MCF 10A (cell line): ENCODE measurements at places on chromosomes 16 and 17. TPM values are rescaled to one million over a fixed set of nuclear protein-coding genes. Genes with fewer than 3 reads are reported as not detected.

GRCh38 chr16:49755313-49755620 lies 100.6 kb downstream of the ZNF423 start:
- peak; percentile 40 for DNase-seq

GRCh38 chr17:83050651-83051395 lies 28.6 kb upstream of the METRNL start:
- DNase-seq, result peak; percentile 17

DNA sequence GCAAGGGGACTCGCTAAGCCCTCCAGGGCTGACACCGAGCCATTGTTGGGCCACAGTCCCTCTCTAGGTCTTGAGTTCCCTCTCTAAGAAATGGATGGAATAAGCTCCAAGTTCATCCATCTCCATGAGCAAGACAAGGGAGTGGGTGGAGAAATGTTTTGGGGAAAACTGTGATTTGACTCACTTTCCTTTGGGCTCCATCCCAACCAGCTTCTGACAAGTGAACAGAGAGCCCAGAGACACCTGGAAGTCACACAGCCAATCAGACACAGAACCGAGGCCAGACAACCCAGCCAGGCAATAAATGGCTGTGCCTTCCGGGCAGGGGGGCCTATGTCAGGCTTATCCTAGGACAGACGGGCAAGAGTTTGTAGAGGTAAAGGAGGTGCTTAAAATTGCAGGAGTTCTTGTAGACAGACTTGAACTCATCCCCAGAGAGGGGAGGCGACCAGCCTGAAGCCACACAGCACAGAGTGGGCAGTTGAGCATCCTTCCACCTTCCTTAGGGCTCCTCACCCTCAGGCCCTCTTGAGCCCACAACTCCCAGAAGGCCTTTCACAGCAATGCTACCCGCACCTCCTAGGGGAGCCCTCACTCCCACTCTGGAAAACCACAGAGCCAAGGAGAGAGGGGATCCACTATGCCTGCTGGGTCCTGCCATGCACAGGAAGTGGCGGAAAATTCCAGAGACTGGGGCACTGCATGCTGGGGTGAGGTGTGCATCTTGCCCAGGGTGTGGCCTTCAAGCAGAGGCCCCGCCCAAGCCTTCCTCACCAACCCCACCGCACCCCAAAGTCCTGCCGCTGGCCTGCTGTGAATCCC lies 9.5 kb upstream of the FAM83G start:
- no peak for DNase-seq

GRCh38 chr16:65889533-65889966 lies 476.9 kb upstream of the CDH5 start:
- peak; percentile 11 for DNase-seq

CACNG5 gene
- not detected in 2 replicates for total RNA-seq

- DNase-seq, result peak; percentile 57
Observed at GRCh38 chr16:49889725-49890397, 33.9 kb upstream of the ZNF423 start.

DNA sequence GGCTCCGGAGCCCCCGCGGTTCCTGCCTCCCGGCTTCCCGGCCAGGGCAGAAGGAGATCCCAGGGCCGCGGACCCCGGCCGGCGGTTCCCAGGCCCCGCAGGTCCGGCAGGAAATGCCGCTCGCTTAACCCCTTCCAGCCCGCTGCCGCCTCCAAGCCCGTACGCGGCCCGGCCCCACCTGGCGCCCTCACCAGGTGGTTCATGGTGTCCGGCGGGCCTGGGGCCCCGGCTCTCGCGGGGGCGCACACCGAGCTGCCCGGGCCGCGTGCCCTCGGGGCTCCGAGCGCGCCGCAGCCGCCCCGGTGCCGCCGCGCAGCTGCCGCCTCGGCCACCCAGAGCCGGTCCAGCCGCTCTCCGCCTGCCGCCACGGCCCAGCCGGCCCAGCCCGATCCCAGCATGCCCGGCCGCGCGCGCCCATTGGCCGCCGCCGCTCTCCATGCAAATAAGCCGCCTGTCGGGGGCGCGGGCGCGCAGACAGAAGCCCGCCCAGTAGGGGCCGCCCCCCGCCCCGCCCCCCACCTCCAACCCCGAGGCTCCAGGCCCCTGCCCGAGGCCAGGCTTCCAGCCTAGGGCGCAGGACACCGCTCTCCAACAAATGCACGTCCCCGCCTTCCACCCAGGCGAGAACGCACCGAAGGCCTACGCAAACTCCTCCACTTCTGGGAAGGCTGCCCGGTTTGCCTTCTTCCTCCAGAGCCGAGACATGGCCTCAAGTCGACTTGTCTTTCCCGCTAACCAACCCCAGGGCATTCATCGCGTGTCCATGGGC lies at the start of gene BCAR1:
BCAR1 (minus strand) TSS at position 345 of the 769 bp plus-strand sequence; CDS start at position 203, 142 bp downstream.
- peak; percentile 81 for DNase-seq

NPIPB9 gene
- total RNA-seq, result 2.1 TPM in 2 replicates

GRCh38 chr17:74339537-74340195 lies 13.6 kb downstream of the KIF19 start:
- no peak for DNase-seq

PAM16 gene
- total RNA-seq, result 71.8 and 117 TPM in 2 replicates

UBALD1 gene
- 28.0 and 42.1 TPM in 2 replicates for total RNA-seq

CX3CL1 gene
- not detected in 2 replicates for total RNA-seq

DNA sequence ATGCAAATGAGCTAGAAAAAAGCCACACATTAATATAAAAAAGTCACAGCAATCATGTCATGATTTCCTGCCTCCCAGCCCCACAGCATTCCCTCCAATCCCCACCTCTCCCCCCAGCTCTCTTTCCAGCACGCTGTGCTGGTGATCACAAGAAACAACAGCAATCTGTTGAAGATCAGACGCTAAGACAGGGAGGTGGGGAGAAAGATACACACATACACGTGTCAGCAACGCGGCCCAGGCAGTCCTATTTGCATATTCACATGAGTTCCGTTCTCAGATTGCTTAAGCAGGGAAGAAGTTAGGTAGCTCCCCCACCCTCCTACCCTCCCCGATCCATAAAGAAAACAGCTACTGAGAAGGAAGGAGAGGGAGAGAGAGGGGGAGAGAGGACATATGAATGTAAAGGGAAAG lies 405.5 kb upstream of the PSMD7 start:
- DNase-seq, result no peak

MYOCD gene
- total RNA-seq, result not detected in 2 replicates

DNA sequence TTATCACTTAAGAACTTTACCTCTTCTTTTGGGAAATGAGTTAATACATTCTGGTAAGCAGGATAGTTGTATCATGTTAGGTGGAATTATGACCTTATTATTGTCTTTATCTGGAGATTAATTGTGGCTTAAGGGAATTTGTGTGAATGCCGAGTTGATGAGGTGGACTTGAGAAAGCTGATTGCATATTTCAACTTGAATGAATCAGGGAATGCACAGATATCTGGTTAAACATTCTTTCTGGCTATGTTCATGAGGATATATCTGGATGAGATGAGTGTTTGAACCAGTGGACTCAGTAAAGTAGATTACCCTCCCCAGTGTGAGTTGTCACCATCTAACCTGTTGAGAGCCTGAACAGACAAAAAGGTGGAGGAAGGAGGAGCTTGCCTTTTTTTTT lies 326.1 kb upstream of the GOT2 start:
- no peak for DNase-seq

- DNase-seq, result no peak
Observed at GRCh38 chr16:57882792-57883191, 80.5 kb upstream of the KIFC3 start.

DNA sequence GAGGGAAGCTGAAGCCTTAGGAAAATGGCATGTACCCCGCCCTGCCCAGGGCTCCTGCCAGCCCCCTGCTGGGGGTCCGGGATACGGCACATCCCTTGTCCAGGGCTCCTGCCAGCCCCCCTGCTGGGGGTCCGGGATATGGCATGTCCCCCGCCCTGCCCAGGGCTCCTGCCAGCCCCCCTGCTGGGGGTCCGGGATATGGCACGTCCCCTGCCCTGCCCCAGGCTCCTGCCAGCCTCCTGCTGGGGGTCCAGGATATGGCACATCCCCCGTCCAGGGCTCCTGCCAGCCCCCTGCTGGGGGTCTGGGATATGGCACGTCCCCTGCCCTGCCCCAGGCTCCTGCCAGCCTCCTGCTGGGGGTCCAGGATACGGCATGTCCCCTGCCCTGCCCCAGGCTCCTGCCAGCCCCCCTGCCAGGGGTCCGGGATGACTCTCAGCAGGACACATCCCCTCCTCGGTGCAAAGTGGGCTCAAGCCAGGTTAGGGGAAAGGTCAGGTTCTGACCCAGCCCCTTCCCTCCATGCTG lies 43.2 kb downstream of the RPH3AL start:
- no peak for DNase-seq

- peak; percentile 11 for DNase-seq
Observed at GRCh38 chr17:77923776-77924513, 34.6 kb upstream of the TNRC6C start.

DNA sequence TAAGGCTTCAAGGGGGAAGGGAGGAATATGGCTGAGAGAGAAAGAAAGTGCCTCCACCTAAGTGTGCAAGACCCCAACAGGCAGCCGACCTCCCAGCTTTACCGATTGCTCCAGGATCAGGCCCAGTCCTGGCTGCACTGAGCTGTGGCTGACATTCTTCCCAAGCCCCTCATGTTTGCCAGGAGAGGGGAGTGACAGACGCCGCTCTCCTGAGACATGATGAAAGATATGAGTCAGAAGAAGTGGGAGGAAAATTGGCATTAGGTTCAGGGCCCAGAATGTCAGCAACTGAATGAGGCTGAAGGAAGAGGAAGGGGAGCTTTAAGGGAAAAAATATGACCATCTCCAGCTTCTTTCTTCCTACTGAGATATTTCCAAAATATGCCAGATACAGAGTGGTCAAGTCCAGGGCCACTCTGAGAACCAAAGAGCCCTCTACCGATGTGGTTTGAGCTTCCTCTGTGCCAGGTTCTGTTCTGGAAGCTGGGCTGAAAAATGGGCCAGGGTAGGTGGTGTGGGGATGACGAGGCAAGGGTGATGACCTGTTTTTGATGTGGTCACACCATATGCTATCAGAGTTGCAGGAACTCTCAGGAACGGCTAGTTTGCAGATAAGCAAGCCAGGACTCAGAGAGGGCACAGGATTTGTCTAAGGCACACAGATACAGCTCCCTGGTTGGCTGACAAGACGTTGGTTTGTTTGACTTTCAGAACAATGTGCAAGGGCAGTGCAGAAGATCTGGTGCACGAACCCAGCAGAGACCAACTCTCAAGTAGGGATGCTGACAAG lies 176.7 kb downstream of the SOX9 start:
- DNase-seq, result peak; percentile 91

- peak; percentile 62 for DNase-seq
Observed at GRCh38 chr17:2965621-2966595, 97.5 kb downstream of the OR1D5 start.

DNA sequence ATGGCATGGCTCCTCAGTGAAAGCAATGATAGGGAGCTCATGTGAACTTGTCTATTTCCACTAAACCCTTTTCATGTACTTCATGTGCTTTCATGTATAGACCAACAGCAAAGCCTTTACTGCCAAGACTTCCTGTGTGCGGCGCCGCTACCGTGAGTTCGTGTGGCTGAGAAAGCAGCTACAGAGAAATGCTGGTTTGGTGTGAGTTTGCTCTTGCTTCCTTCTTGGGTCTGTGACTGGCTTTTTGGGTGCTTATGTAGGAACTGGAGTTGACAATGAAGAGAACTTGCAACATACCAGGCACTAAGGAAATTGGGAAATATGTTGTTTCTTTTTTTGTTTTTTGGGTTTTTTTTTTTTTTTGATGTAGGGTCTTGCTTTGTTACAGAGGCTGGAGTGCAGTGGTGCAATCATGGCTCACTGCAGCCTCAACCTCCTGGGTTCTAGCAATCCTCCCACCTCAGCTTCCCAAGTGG lies 5.7 kb downstream of the SNX11 start:
- DNase-seq, result no peak

GRCh38 chr16:23801378-23801777 lies 34.4 kb upstream of the PRKCB start:
- DNase-seq, result peak; percentile 70

- no peak for DNase-seq
Observed at GRCh38 chr17:78715000-78715771, 66.9 kb downstream of the CYTH1 start.

TMEM88 gene
- 3.5 and 4.4 TPM in 2 replicates for total RNA-seq

DNA sequence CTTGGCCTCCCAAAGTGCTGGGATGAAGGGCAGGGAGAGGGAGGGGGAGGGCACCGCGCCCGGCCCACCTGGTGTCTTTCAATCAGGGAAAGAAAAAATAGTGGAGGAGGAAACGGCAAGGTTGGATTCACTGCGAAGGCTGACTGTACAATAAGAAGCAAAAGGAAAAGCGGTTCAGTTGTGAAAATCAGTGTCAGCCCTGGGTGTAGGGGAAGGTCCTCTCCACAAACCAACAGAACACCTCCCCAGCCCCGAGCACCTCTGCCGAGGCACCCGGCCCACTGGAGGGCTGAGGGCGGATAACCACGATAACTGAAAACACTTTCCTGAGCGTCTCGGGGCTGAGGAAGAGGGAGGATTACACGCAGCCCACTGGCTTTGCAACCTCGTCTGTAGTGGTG lies 1.4 kb upstream of the SPG7 start:
- DNase-seq, result no peak

DNA sequence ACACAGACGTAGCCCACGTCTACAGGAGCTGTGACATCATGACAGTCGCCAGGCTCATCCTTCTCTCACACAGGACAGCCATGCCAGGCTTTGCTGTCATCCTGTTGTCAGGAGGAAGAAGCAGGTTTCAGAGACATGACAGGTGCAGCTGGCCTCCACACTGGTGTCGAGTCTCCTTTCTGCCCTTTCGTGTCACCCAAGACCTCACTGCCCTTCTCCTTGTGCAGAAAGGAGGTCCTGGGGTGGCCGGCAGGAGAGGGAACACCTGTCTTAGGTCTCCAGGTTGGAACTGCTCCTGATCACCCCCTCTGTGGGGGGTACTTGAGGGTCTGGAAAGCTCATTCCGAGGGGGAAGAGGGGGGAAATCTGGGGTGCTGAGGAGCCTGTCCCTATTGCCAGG lies 41.6 kb upstream of the IRF8 start:
- no peak for DNase-seq

DNA sequence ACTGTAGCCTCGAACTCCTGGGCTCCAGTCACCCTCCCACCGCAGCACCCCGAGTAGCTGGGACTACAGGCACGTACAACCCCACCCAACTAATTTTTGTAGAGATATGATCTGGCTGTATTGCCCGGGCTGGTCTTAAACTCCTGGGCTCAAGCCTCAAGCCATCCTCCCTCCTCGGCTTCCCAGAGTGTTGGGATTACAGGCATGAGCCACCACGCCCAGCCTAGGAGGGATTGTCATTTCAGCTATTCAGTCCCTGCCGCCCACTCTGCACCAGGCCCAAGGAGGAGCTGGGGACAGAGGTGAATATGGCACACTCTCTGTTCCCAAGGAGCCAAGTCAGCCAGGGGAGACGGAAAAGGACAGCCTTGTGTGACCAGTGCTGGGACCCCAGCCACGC lies 256.2 kb downstream of the PARN start:
- DNase-seq, result no peak

HOXB6 gene
- 0.37 TPM in 1 of 2 replicates, not detected in the other for total RNA-seq

DPEP3 gene
- total RNA-seq, result not detected in 2 replicates

MYO1C gene
- total RNA-seq, result 175 and 216 TPM in 2 replicates

- DNase-seq, result peak; percentile 77
Observed at GRCh38 chr17:82330322-82331239, 3.0 kb downstream of the SECTM1 start.

GRCh38 chr16:57571098-57571497 lies 28.7 kb downstream of the ADGRG5 start:
- DNase-seq, result no peak

GRCh38 chr16:89720551-89720812 lies 216 bp downstream of the VPS9D1 start:
- DNase-seq, result no peak

GRCh38 chr16:67277294-67277998 lies 1.9 kb upstream of the PLEKHG4 start:
- peak; percentile 98 for DNase-seq

NHLRC4 gene
- total RNA-seq, result not detected in 2 replicates
